ENCODE measurements at places on chromosomes 11 and 22.

DNA sequence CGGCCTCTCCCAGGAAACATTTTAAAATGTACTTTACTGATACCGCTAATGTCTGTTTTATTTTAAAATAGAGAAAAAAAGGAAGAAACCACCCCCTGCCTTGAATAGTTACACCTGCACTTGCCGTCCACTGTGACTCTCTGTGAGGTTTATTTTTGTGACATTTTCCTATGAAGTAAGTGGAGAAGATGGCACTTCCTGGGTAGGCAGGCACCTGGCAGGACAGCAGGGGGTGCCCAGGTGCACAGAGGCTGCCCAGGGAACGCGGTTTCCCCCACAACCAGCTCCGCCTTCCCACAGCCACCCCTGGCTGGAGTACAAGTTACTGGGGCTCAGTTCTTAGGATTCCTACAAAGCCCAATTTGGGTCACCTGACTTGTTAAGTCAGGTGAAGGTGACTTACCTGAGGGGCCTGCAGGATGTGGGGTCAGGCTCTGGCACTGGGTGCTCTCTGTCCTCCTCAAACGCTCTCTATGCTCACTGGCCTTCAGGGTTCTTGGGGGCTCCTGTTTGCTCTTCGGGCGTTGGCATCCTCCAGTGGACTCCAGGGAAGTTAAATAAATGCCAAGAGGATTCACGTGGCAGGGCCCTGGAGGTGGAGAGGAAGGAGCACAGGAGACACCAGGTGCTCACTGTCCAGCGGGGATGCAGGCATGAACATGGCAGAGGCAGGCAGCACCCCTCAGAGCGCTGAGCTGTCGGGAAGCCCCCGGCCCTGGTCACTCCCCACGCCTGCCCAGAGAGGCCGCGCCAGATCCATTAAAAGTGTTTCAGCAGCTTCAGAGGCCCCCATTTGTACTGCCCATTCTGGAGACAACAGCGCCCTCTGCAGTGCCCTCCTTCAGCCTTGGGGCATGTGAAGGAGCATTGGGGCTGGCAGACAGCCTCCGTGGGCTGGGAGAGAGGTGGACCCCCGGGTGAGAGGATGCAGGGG is 1021.2 kb downstream of the TBC1D22A start:
- DNase-seq = peak; percentile 39

DNA sequence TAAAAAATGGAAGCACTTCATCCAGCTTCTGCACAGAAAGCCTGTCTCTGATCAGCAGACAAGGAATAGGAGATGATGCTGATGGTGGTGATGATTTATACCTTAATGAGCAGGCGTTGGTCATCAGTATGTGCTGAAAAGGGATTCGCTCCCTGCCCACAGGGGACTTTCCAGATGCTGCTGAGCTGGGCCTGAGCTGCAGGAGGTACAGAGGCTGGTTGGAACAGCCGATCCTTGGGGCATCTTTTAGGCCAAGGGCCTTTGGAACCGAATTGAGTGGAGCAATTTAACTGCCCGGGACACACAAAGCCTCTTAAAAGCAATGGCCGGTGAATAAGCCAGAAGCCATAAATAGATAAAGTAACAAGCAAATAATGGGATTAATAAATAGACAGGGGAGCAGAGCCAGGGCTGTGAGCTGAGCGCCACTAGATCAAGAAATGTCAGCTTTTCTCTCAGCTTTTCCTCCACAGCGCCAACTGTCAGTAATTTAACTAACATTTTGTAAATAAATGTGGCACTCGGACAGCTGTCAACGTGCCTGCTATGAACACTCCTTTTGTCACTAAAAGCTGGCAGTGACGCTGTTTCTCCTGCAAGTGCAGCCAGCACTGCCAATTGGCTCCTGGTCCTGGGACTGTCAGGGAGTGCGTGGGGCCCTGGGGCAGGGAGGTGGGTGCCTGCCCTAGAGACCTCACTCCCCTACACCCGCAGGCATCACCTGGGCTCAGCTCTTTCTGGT is 562.3 kb downstream of the NTM start:
- no peak for DNase-seq

DNA sequence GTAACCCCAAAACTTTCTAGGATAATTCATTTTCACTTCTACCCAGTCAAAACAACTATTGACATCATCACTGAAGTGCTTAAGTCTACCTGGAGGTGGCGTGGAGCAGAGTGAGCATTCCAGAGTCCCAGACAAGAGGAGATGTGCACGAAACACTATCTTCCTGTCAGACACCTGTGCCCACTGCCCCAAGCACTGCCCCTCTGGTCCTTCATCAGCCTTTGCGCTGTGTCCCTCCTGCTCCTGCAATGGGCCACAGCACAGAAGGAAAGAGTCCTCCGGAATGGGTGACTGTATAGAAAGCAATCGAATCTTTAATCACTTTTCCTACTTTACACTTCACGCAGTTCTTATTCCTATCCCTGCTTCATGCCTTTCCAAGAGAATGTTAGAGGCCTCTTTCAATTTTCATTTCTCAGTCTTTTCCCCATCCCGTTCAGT is 512 bp upstream of the GRIA4 start:
- DNase-seq = no peak

- no peak for DNase-seq
Measured at GRCh38 chr11:95972060-95972459, 48.2 kb upstream of the MTMR2 start.
